Prostate gland (tissue), 2 donors: ENCODE measurements at places on chromosomes 1 and 21.
A peak's percentile ranks its signal among the peaks of the same experiment; 100 is the strongest.

DNA sequence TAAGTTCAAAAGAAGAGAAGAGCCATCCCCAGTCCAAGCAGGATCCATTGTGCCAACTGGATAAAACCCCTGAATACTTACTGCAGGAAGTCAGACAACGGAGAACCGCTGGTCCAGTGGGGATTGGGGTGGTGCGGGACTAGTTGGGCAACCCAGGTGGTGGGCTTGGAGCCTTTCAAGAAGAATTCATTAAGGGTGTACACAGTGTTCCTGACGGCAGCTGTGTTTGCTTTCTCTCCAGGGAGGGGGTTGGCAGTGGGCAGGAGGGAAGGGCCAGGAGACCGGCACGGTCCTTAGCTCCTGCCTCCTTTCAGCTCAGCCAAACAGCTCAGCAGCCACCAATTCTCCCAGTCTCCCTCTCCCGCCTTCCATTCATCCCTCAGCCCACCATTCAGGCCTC is 7.1 kb upstream of the CDK18 start:
- no peaks in the 10 kb centered on the region for H3K4me1 ChIP-seq
- H3K27ac ChIP-seq, result no peak overlapping the region
- H3K36me3 ChIP-seq, result no peaks in the 10 kb centered on the region
- H3K27me3 ChIP-seq, result no peaks in the 10 kb centered on the region
- no peak overlapping the region for H3K4me3 ChIP-seq

GRCh38 chr1:243791586-243792267 is 58.3 kb downstream of the AKT3 start:
- peak overlapping the region; percentile 68 for H3K27ac ChIP-seq
- DNase-seq, result peak; percentile 38
- no peaks in the 10 kb centered on the region for H3K27me3 ChIP-seq
- H3K4me1 ChIP-seq, result peaks cover 8% of the 10 kb centered on the region
- H3K4me3 ChIP-seq, result no peak overlapping the region

DNA sequence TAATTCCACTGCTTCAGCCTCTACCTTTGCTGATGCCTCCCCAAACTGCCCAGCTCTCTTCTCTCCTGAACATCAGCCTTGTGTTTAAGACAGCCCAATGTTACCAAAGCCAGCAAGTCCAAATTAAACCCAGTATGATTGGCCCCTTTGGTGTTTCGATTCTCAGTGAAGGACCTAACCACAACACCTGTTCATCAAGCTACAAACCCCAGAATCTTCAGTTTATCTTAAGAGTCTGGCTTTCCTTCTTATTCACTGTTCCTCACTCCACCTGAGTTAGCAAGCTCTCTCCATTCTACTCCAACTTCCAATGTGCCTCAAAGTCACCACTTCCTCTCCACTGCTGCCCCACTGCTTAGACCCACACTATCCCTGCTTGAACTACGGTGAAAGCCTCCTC is 25.5 kb upstream of the ITPKB start:
- no peak for DNase-seq
- no peak overlapping the region for H3K27ac ChIP-seq
- H3K36me3 ChIP-seq, result no peaks in the 10 kb centered on the region
- H3K4me3 ChIP-seq, result no peak overlapping the region
- H3K4me1 ChIP-seq, result no peaks in the 10 kb centered on the region
- no peaks in the 10 kb centered on the region for H3K27me3 ChIP-seq

DNA sequence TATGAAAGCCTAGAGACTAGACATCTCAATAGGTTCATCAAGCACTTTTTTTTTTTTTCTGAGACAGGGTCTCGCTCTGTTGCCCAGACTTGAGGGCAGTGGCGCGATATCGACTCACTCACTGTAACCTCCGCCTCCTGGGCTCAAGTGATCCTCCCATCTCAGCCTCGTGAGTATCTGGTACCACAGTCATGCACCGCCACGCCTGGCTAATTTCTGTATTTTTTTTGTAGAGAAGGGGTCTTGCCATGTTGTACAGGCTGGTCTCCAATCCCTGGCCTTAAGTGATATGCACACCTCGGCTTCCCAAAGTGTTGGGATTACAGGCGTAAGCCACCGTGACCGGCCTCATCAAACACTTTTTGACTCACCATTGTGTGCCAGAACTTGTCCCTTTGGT is 613 bp upstream of the GPATCH4 start:
- H3K36me3 ChIP-seq, result no peaks in the 10 kb centered on the region
- DNase-seq, result no peak
- peak overlapping the region; percentile 84 for H3K27ac ChIP-seq
- no peaks in the 10 kb centered on the region for H3K27me3 ChIP-seq
